ENCODE measurements at places on chromosomes 3 and 15. TPM values are rescaled to one million over a fixed set of nuclear protein-coding genes. Genes with fewer than 3 reads are reported as not detected.

The SPTBN5 gene
- 0.27 TPM for total RNA-seq

- DNase-seq = no peak
Observed at GRCh38 chr3:37885814-37886213, 24.1 kb downstream of the CTDSPL start.

The ACKR4 gene
- total RNA-seq = 12.6 TPM

The MYNN gene
- total RNA-seq = 19.4 TPM

The RAD51 gene
- total RNA-seq = 1.2 TPM

DNA sequence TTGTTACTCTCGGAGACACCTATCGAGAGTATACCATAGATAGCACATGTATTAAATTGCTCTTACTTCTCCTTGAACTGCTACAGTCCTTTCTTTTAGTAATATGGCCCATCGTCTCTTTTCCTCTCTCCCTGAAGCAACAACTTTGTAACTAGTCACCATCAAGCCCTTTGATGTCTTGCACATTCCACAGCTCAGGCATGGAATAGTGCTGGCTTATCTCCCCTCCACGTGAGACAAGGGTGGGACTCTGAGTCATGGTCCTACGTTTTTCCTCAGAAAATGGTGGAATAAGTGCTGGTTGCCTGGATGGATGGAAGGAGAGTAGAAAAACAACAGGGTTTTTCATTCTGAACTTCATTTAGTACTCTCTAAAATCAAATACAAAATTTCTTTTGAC is 163.3 kb upstream of the MBNL1 start:
- DNase-seq = no peak

- DNase-seq = no peak
Observed at GRCh38 chr3:30988769-30989168, 94.3 kb upstream of the GADL1 start.

DNA sequence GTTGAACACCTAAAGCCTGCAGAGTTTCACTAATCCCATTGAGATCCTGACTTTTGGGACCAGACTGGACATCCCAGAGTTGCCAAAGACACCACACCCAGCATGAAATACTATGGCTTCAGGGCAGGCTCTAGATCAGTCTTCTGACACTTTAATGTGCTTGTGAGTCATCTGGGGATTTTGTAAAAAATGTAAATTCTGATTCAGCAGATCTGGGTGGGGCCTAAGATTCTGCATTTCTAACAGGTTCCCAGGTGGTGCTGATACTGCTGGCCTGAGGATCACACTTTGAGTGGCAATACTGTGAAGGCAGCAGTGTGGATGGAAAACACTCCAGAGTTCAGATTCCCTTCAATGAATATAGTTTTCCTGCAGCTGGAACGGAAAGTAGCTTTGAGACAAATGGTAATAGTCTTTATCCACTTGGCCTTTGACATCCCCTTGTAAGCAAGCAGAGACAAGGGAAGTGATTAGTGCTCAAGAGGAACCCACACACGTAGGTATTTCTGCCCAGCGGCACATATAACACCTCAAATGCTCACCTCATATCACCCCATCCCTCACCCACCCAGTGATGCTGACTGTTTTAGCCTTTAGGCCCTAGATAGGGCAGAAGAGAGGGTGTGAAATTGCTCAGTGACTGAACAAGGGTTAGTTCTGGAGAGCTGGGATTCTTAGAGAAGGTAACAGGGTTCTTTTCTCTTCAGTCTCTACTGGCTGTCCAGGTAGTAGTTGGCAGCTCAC is 51.5 kb upstream of the GSK3B start:
- DNase-seq = no peak

DNA sequence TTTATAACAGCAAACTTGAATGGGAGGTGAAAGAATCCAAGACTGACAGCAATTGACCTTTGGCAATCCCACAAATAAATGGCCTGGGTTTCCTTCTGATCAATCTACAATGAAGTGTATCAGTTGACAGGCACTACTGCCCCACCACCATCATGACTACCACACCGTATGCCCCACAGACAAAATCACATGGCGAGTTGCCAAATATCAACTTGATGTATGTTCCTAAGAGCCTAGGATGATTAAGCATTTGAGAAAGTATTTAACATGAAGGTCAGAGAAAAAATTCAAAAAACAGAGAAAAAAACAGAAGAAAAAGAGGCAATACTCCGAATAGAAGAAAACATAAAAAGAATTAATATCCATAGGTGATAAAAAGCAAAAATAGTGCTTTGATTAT is 215.9 kb upstream of the STAC start:
- no peak for DNase-seq

- no peak for DNase-seq
Observed at GRCh38 chr15:65773386-65774111, 18.5 kb downstream of the DENND4A start.

GRCh38 chr15:37125143-37125542 is 24.8 kb upstream of the MEIS2 start:
- no peak for DNase-seq

The ACKR2 gene
- total RNA-seq = 0.83 TPM

DNA sequence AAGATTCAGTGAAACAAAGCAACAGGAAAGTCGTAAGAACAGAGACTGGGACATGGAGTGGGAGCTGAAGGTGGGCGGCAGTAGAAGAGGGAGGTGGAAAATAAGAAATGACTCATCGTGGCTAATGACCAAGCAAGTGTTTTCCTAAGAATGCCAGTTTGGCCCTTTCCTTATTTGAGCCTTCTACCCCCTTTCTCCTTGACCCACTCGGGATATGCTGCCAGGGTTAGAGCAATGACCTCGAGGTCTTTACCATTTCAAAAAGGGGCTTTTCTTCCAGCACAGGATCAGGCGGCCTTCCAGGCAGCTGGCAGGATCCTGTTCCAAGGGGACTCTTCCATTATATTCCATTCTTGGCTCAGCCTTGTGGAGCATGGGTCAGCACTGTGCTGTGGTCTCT is 241.1 kb downstream of the RYR3 start:
- DNase-seq = no peak

- DNase-seq = no peak
Observed at GRCh38 chr3:54045061-54045815, 77.1 kb upstream of the CACNA2D3 start.

DNA sequence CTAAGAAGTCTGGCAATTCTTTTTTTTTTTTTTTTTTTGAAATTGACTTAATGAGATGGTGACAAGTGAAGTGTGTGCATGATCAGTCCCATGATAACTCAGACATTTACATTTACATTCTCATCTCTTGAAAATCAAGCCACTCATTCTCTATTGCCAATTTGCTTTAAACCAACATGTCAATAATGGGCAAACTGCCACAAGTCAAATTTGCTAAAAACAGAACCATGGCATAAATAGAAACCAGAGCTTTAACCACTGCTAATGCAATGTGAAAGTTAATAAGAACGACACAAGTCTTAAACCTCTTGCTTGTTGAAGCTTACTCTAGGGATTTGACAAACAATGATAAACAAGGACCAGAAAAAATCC is 12.0 kb upstream of the COL8A1 start:
- DNase-seq = no peak

DNA sequence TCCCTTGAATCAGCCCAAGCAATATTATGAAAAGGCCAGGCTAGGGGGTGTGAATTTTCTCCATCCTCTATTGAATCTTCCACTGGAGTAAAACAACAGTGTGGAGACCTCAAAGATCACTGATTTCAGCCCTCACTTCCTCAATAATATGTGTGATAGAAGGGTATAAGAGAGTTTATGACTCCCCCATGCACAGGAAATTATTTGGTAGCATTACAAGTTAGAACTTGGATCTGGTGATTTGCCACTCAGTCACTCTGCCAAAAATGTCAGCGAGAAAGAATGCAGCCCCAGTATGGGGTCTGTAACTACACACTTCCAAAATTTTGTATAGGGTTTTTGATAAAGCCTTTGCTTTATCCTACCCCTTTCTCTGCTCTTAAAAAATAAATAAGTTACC is 81.0 kb upstream of the KCNMB2 start:
- no peak for DNase-seq

DNA sequence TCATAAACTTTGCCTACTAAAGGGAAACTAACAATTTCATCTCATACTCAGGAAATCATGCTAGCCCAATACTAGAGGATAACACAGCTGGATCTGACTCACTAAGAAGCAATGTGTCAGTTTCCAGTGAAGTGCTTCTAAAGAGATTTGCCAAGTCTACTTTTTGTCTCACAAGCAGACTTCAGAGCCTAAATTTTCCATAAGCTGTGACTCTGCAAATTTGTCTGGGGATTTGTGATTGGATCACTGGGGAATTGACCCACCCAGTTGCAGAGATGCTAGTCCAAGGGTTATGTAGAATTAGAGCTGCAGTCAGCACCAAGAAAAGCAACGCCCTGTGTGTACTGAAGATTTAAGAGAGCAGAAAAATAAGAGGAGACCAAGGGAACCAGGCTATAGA is 647.1 kb downstream of the NTRK3 start:
- no peak for DNase-seq

Data from Peyer's patch (tissue), 4 donors.